PC-3 (cell line): ENCODE measurements at places on chromosomes 11 and 22.
A peak's percentile ranks its signal among the peaks of the same experiment; 100 is the strongest.

- peak; percentile 90 for DNase-seq
Measured at GRCh38 chr11:125874556-125875124, 12.8 kb upstream of the HYLS1 start.

DNA sequence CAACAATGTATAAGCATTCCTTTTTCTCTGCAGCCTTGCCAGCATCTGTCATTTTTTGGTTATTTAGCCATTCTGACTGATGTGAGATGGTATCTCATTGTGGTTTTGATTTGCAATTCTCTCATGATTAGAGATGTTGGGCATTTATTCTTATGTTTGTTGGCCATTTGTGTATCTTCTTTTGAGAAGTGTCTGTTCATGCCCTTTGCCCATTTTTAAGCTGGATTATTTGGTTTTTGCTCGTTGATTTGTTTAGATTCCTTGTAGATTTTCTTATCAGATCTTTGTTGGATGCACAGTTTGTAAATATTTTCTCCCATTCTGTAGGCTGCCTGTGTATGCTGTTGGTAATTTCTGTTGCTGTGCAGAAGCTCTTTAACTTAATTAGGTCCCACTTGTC lies 259.6 kb upstream of the SESN3 start:
- DNase-seq = no peak

- DNase-seq = no peak
Measured at GRCh38 chr11:61693922-61694601, 13.9 kb downstream of the DAGLA start.

- DNase-seq = no peak
Measured at GRCh38 chr11:100872951-100873740, 186.1 kb downstream of the ARHGAP42 start.

DNA sequence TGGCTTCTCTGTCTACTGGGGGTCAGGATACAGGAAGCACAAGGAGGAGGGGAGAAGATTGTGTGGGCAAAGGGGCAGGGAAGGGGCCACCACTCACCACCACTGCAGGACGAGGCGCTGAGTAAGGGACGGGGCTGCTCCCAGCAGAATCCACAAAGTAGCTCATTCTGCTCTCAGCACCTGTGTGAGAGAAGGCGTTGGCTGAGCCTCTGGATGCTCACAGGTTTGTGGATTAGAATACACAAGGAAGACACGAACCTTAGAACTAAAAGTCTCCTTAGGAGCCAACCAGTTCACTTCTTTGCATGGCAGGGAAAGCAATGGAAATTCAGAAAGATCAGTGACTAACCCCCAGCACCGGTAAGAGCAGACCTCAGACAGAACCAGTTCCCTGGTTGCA lies 14.4 kb downstream of the ETS1 start:
- DNase-seq = peak; percentile 16

GRCh38 chr11:36060926-36061325 lies 117.1 kb downstream of the LDLRAD3 start:
- no peak for DNase-seq

GRCh38 chr11:69374946-69375310 lies 81.0 kb downstream of the MYEOV start:
- DNase-seq = no peak

- no peak for DNase-seq
Measured at GRCh38 chr11:61838501-61838900, 10.4 kb downstream of the FADS2 start.

DNA sequence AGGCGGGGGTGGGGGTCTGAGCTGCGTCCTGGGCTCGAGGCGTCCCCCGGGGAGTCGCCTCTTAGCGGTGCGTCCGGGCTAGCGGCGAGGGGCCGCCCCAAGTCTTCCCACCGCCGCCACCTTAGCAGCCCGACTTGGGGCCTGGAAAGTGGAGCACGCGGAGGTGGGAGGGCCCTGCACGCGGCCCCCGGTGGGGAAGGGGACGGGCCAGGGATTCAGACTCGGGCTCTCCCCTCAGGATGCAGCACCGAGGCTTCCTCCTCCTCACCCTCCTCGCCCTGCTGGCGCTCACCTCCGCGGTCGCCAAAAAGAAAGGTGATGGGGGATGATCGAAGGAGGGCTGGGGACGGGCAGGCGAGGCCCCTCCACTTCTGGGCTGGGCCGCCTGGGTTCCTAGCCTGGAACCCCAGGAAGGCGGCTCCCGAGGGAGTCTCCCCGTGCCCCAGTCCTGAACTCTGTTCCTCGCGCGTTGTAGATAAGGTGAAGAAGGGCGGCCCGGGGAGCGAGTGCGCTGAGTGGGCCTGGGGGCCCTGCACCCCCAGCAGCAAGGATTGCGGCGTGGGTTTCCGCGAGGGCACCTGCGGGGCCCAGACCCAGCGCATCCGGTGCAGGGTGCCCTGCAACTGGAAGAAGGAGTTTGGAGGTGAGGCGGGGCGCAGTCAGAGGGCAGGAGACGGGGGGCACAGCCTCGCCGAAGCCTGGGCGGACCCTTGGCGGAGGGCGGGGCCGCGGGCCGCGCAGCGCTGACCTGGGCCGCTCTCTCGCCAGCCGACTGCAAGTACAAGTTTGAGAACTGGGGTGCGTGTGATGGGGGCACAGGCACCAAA lies 563 bp downstream of the MDK start:
- DNase-seq = no peak
